ENCODE measurements at places on chromosomes 7 and 10. TPM values are rescaled to one million over a fixed set of nuclear protein-coding genes. Genes with fewer than 3 reads are reported as not detected.

The ADAMTS14 gene
- not detected for total RNA-seq

The GDF2 gene
- not detected for total RNA-seq

DNA sequence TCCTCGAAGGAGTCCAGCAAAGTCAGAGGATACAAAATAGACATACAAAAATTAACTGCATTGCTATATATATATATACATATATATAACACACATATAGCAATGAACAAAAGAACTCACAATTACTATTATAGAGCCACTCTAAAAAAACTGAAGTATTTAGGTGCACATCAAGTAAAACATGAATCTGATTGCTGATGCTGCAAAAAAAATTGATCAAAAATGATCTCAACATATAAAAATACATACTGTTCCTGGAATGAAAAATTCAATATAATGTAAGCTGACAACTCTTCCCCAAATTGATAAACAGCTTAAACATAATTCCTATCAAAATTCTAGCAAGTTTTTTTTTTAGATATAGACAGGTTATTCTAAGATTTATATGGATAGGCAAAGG is 126.8 kb downstream of the ALOX5 start:
- no peak overlapping the region for H3K27ac ChIP-seq
- H3K4me1 ChIP-seq: no peaks in the 10 kb centered on the region
- no peak for DNase-seq
- H3K4me3 ChIP-seq: no peak overlapping the region
- H3K36me3 ChIP-seq: no peaks in the 10 kb centered on the region

DNA sequence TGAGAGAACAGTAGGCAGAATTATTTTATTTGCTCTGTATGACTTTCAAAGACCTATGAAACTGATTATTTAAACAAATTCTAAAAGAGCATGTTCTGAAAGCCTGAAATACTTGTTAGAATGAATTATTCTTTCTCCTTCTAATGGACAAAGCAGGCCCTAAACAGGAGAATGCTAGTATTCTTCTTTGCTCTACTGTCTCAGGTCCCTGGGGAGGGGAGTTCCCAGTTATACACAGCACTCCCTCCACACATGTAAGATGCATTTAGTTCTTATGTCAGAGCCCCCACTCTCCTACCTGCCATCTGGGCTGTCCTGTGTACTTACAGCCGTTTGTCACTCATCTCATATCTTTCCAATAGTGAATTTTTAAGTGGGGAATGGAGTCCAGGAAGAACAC is 633.5 kb upstream of the ANKRD30A start:
- H3K36me3 ChIP-seq: no peaks in the 10 kb centered on the region
- no peak overlapping the region for H3K27ac ChIP-seq
- no peaks in the 10 kb centered on the region for H3K27me3 ChIP-seq
- H3K4me1 ChIP-seq: no peaks in the 10 kb centered on the region
- H3K4me3 ChIP-seq: no peak overlapping the region

All from uterus (tissue), 4 donors.